ENCODE measurements at places on chromosomes 3 and 15.

- no peak for DNase-seq
Measured at GRCh38 chr15:65789759-65790425, 2.2 kb downstream of the DENND4A start.

- no peak for DNase-seq
Measured at GRCh38 chr3:81707996-81708395, 53.4 kb downstream of the GBE1 start.

- DNase-seq = no peak
Measured at GRCh38 chr3:184953401-184953800, 141.4 kb downstream of the VPS8 start.

GRCh38 chr15:101149864-101150722 is 101.8 kb downstream of the CHSY1 start:
- no peak for DNase-seq

GRCh38 chr15:47787875-47788274 is 70.6 kb downstream of the SEMA6D start:
- DNase-seq = no peak

GRCh38 chr15:80093854-80094418 is 34.5 kb downstream of the ZFAND6 start:
- no peak for DNase-seq

DNA sequence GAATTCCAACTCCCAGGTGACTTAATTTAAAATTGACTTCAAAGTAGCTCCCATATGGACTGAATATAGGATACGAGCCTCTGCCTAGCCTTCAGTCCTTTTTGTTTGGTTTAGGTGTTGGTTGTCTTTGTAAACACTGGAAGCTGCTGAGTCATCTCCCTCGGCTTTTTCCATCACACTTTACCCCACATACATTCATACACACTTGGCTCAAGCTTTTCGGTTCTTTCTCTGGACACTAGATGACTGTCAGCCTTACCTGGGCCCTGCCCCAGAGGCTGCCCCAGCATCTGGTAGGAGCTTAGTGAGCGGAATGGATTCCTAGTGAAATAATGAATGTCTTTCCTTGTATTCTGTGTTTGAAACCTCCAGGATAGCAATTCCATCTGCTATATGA is 201.5 kb upstream of the IL12A start:
- no peak for DNase-seq

DNA sequence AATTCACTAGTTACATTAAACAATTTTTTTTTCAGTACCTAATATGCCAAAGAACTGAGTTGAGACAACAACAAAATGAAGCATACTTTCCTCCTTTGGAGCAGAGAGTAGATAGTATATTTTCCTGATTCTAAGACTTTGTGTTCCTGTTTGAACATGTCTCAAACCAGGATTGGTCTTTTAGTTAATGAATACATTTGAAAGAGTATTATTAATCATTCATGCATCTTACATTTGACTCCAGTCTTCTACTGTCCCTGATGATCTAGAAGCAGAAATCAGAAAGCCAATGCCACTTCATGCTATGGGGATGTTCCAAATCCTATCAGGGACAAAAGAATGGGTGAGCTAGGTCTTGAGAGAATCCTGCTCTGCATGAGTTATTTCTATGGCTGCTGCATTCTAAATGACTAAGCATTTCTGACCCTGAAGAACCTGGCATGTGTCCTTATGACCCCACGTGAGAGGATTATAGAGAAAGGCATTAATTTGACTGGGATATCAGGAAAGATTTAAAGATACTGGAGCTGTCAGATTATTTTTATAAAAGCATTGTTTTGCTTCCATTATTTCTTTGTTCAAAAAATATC is 32.9 kb upstream of the MBNL1 start:
- DNase-seq = no peak

GRCh38 chr3:172148241-172148640 is 108.9 kb downstream of the FNDC3B start:
- DNase-seq = no peak

GRCh38 chr3:178479860-178480259 is 56.4 kb upstream of the KCNMB2 start:
- DNase-seq = no peak

GRCh38 chr3:182179631-182180030 is 467.9 kb downstream of the SOX2 start:
- no peak for DNase-seq

- no peak for DNase-seq
Measured at GRCh38 chr15:57685306-57686095, 21.0 kb upstream of the POLR2M start.

GRCh38 chr3:149307435-149307783 is 26.0 kb downstream of the TM4SF18 start:
- no peak for DNase-seq

DNA sequence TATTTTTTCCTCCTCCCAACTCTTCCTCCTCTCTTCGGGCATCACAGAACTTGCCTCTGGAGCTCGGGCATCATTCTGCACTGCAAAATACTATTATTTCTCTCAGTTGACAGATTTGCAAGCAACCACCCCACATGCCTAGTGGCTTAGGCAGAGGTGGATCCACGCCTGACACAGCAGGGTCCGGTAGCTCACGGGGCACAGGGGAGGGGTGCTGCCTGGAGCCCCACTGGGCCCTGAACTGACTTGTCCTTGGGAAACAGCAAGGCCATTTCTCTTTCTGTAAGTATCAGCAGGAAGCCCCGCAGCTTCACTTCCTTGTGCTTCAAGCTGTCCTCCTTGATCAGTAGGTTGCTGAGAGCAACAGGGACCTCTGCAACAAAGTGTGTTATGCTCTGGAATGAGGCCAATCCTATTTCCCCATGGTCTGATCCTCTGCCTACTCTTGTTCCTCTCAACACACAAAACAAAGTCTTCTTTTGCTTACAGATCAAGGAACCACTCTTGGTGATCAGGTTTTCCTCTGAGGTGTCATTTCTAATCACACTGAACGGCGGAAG is 69.1 kb downstream of the FAM174B start:
- no peak for DNase-seq

DNA sequence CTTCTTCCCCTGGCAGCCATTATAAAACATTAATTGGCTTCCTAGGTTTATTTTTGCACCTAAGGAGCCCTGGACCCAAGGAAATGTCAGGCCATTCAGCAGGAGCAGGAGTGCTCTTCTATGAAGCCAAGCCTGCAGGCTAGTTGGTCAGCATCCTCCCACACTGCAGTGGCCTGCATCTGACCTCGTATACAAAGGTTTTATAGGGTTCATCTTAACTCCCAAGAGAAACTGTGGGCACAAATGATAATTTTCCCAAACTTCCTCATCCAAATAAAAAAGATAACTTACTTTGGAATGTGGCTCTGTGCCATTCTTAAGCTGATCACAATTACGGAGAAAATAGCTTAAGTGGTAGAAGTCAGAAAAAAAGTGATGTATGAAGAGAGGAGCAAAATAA is 19.4 kb downstream of the PLSCR1 start:
- DNase-seq = no peak

- DNase-seq = no peak
Measured at GRCh38 chr3:179852142-179852905, 184.4 kb downstream of the PEX5L start.

GRCh38 chr3:101896083-101896757 is 46.9 kb downstream of the NFKBIZ start:
- DNase-seq = no peak

DNA sequence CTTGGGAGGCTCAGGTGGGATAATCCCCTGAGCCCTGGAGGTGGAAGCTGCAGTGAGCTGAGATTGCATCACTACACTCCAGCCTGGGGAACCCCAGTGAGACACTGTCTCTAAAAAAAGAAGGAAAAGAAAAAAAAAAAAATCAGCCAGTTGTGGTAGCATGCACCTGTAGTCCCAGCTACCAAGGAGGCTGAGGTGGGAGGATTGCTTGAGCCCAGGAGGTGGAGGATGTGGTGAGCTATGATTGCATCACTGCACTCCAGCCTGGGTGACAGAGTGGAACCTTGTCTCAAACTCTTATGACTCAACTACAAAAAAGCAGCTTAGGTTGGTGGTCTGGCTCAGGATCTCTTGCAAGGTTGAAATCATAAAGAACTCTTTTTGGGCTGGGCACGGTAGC is 19.3 kb upstream of the GPX1 start:
- DNase-seq = peak; percentile 76

GRCh38 chr3:97108136-97108535 is 293.7 kb downstream of the EPHA6 start:
- no peak for DNase-seq

DNA sequence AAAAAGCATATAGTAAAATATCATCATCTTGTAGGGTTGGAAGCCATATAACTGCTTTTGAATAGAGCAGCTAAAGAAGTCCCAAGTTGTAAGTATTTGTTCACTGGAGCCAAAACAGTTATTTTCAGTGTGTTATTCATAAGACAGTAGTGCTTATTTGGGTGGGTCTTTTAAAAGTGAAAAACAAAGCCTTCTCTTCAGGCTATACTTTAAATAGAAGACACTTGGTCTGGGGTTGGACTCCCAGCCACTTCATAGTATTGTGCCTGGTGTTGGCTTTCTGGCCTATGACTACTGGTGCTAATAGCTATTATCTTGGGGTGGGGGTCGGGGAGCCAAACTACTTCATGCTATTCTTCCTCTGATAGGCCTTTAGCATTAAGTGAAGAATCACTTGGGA is 135.2 kb downstream of the SLC25A26 start:
- DNase-seq = no peak

DNA sequence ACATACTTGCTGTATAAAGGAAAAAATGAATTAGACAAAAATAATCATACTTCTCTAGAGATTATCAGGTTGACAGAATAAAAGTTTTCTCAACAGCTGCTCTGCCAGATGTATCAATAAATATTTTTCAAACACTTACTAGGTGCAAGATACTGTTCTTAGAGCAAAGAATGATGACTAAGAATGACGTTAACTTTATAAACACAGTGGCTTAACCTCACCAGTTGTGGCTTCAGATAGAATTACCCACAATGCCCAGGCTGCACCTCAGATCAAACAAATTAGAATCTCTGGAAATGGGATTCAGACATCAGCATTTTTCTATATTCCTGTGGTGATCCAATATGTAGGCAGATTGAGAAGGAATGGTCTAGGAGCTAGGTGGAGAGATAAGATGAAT is 422.4 kb upstream of the ATP11B start:
- DNase-seq = no peak

- DNase-seq = no peak
Measured at GRCh38 chr3:165749821-165750220, 87.4 kb downstream of the BCHE start.

- no peak for DNase-seq
Measured at GRCh38 chr15:58361273-58361759, 70.5 kb upstream of the LIPC start.

Measured in activated CD8-positive, alpha-beta T cell treated with anti-CD3 and anti-CD28 coated beads, Interleukin-2, amount 10 ng/mL, durations not matched to agents 7 days and 5 days (primary cell).